Activated T-cell treated with anti-CD3 and anti-CD28 coated beads, Interleukin-2, amount 50 U/mL, for 4 hours (primary cell): ENCODE measurements at places on chromosomes 5 and 9.

DNA sequence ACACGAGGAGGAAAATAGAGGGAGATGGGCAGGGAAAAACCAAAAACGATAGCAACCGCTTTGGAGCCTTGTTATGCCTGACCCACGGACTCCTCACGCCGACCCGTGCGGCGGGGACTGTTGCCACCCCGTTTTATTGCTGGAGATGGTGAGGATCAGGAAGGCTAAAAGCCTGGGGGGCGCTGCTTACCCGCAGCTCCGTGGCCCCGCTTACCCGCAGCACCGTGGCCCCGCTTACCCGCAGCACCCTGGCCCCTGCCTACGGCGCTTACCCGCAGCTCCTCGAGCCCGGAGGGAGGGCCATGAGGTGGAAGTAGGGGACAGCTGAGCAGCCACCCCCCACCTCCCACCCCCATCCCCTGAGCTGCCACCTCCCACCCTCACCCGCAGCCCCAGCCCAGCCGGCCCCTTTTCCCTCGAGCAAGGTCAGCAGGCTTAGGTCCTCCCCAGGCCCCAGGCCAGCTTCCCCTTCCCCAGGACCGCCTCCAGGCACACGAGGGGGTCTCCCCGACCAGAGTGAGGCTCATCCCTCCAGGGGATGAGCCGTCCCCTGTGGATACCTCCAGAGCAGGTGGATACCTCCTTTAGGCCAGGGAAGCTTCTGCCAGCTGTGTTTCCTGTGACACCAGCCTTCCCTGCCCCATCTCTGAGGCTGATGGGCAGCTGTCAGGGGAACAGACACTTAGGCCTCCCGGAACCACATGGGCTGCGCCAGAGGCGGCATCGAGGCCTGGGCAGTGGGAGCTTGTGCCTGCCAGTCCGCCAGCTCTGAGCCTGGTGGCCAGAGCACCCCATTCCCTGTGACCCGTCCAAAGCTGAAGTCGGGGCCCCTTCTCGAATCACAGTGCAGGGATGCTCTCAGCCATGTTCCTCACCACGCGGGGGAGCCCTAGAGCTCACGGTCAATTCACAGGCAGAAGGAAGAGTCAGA, 92.3 kb downstream of the LMX1B start:
- DNase-seq = peak; percentile 75

DNA sequence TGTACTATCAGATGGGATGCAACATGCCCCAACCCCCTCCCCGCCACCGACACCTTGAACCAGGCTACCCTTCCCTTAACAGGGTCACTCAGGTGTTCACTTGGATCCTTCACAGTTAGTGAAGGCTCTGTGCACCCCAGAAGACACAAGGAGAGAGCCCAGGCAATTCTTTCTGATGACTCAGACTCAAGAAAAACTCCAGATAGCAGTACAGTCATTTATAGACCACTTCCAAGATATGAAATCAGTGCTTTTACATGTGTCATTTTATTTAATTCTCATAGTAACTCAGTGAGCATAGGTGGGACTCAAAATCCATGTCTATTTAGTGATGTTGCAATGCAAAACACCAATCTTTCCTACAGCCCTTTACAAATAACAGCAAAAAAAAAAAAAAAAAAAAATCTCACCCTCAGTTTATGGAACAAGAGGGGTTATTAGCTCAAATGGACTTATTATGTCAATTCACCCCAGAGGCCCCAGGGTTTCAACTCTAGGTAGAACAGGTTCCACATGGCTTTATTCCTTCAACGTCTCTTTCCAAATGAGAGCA, 71.9 kb downstream of the FOXD1 start:
- DNase-seq = no peak

DNA sequence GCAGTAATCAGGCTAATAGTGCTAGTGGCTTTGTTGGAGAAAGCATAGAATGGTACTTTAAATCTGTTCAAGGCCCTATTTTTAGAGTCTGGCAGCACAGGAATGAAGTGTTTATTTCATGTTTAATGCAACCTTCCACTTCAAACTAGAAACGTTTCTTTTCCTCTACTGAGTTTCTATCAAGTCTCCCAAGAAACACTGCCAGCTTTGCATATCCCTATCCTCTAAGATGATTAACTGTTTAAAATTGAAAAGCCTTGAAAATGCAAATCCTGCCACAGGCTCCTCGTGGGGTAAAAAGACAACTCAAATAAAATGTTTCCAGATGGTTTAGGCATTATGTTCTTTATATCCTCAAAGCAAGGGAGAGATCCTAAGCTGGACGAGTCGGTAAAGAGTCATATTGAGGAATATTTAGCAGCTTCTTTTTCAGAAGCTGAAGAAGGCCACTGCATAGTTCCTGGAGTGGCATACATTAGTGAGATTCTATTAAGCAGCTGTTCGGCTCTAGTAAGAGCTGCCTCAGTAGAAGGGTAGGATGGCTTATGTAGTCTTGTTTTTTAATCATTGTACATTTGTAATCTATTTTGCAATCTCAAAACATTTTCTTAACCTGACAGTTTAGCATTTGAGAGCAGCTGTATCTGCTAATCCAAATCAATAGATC, 251.2 kb downstream of the CHSY3 start:
- no peak for DNase-seq

- DNase-seq = no peak
Measured at GRCh38 chr5:1089146-1089545, 22.7 kb downstream of the SLC12A7 start.

- DNase-seq = no peak
Measured at GRCh38 chr5:122374110-122374509, 62.1 kb downstream of the SNCAIP start.

DNA sequence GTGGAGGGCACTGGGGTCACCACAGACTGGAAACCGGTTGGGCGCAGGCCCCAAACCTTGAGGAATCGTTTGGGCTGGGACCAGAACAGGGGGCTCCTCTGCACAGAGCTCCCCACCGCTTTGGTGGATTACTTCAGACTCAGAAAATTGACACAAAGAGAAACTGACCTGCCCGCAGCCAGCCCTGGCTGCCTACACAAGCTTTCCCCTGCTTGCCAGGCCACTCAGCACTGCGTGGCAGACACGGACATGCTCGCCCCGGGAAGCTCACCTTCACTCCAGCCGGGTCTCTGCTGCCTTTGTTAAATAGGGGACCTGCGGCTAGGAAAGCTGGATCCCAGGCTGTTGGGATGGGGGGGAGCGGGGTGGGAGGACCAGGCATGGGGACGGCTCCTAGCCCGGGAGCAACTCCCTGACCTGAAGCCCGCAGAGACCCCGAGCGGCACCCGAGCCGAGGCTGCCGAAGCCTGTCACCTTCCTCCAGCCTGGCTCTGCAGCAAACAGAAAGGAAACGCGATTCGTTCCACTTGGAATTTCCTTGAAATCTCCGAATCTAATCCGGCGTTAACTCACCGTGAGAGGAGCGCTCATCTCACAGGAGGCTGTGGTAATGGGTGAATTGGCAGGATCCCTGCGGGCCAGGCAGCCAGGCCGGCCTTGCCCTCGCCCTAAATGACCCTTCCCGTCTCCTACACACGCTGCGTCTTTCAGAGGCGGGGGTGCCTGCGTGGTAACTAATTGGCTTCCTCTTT, 8.8 kb downstream of the PAX5 start:
- no peak for DNase-seq

DNA sequence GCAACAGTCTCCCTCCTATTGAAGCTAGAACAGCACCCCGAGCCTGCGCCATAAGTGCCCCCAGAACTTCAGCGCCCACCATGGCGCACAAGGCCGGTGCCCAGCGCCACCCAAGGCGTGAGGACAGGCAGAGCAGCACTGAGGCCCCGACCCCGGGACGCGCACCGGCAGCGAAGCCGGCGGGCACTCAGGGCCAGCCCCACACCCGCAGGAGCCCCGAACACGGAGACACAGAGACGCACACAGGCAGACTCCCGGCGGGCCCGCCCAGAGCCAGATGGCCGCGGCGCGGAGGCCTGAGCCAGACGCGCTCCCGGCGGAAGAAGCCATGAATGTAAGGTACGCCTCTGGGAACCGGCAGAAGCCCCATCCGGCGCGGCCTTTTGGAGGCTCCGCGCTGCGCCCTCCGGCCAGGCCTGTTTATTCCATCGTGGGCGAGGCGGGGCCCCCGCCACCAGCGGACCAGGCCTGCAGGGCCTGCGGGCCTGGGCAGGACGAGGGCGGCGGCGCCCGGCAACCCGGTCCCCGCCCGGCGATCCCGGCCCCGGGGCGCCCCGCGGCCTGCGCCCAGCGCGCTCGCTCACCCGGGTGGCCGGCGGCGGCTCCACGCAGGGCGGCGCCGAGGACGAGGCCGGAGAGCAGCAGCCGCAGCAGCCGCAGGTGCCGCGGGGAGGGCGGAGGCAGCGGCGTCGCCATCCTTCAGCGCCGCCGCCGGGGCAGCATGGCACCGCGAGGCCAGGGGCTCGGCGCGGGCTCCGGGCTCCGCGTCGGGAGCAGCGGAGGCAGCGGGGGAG, 486 bp downstream of the NPDC1 start:
- no peak for DNase-seq

DNA sequence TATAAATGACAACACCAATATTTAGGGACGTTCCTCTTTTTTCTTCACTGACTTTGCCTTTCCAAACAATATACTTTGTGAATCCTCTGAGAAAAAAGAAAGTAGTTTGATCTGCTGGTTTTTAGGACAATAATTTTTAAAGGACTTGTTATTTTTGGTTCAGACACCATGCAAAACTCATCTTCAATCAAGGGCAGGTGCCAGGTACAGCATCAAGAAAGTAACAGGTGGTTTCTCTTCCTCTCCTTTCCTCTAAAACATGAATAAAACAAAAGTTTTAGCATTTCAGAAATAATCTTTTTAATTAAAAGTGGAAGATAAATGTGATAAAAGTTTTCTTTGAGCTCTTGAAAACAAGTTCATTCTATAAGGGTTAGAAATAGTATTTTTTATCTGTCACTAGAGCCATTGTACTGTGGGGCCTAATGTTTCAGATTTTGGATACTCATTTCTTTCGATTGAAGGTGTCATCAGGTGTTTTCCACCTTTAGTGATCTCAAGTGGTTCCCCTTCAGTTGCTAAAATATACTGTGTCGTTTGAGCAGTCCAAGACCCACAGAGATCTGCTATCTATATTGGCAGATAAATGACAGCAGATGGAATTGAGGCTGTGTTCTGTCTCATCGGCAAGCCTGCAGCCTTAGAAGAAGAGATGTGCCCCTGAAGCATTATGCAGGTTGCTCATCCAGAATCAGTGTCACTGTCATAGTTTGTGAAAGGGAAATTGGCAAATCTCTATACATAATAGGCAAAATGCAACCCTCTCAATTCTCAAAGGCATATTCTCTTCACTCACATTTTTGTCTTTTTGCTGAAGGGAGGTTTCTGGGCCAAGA, 499.7 kb downstream of the PDE4D start:
- DNase-seq = no peak

DNA sequence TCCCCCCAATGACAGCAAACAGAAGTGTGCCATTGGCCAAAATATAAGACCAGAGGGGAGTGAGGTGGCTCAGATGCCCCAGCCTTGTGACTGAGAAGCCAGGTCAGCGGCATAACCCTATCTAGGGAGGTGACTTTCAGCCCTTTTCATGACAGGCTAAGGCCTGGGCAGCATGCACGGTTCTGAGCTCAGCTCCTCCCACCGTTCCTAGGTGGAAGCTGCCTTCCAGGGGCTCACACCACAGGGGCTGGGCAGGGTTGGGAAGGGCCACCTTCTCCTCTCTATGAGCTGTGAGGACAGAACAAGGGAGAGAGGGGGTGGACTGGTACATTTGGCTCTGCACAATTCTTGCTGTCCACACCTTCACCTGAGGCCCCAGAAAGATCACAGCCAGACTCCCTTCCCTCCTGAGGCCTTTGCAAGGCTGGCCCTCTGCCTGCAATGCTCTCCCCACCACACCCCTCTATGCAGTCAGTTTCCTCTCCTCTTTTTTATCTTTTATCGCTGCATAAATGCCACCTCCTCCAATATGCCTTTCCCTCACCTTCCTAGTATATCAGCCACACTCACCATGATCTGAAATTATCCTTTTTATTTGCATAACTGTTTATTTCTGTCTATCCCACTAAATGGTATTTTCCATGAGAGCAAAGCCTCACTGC, 5.1 kb upstream of the EGR1 start:
- DNase-seq = no peak

DNA sequence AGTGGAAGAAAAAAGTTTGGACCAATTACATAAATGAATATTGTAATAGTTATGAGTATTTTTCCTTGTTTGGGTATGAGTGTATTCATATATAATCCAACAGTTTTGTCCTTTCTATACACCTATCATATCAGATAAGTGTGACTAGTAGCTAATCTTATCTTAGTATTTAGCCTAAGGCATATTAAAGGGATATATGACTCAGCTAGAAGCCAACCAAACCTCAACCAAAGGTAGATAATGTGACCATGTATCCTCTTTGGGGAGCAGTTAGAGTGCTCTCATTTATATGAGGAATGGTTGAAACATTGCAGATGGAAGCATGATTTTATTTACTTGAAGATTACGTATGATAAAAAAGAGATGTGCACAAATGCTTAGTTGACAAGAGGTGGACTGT, 370.0 kb upstream of the CTNND2 start:
- no peak for DNase-seq

DNA sequence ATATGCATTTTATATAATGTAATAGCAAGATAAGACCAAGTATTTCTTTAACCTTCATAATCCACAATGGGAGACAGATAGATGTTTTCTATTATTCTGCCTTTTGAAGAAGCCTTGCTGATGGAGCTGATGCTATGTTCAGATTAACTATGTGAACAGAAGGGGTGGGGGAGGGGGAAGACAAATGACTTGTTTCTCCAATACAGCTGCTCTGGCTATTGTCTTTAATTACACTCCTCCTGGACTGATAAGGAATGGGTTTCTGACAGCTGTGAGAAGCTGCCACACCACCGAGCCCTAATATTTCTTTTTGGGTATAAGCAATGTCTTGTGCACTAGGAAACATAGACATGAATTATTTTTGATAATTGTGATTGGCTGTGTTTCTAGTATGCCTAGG, 62.0 kb downstream of the CAVIN4 start:
- DNase-seq = no peak

DNA sequence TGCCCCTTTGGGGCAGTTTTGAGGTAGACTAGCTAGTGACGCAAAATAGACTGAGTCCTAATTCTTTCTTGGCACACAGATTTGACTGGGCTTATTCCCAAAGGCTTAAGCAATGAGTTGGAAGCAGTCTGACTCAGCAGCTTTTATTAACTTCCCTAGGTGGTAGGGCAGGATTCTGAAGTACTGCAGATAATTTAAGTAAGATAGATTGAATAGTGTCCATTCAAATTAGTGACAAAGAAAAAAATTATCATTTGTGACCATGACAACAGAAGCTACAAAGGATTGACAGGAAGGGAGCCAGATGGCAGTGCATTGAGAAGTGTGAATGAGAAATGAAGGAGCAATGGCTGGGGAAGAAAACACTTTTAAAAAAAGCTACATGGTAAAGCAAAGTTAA, 649.4 kb downstream of the CDH9 start:
- DNase-seq = no peak

DNA sequence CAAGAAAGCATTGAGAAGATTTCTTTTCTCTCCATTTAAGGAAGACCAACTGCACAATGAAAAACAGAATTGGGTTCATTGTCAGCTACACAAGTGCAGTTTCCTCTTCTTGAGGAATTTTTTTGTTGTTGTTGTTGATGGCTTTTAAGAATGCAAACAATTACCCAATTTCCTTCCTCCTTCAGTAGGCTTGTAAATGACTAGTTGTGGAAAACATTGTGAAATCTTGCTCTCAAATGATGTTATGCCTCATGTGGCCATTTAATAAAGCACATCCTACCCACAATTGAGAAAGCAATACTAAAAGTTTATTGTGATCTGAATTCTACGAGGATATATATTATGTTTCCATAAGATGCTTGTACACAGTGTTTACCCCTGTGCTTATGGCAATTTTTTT, 171.6 kb downstream of the FAM174A start:
- DNase-seq = no peak

- no peak for DNase-seq
Measured at GRCh38 chr9:129773262-129774048, 20.6 kb upstream of the PTGES start.
